Stimulated activated CD4-positive, alpha-beta T cell treated with anti-CD3 and anti-CD28 coated beads, Interleukin-1b, Interleukin-23, amount 100 ng/mL, for 1 hour (primary cell): ENCODE measurements at places on chromosomes 5 and 9.
A peak's percentile ranks its signal among the peaks of the same experiment; 100 is the strongest.

- DNase-seq, result no peak
Measured at GRCh38 chr9:87327575-87328125, 170.0 kb upstream of the DAPK1 start.

- DNase-seq, result no peak
Measured at GRCh38 chr9:120935383-120935857, 8.8 kb upstream of the TRAF1 start.

GRCh38 chr5:176737746-176738636 lies 72.4 kb upstream of the UNC5A start:
- DNase-seq, result no peak

DNA sequence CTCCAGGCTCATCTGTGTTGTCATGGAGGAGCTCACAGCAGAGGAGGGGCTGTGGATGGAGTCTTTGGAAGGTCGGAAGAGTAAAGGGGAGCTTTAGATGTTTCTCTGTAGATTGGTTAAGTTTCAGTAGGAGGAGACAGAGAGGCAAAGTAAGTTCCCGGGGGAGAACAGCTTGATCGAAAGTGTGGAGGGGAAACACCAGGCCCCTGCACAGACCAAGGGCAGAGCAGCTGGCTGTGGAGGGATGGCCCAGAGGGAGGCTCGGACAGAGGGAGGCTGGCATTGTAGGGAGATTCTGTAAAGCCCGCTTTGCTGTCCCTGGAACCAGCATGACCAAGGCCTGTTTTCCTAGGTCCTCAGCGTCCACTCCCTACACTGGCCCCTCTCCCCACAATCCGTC lies 5.3 kb upstream of the OR2V2 start:
- DNase-seq, result no peak

DNA sequence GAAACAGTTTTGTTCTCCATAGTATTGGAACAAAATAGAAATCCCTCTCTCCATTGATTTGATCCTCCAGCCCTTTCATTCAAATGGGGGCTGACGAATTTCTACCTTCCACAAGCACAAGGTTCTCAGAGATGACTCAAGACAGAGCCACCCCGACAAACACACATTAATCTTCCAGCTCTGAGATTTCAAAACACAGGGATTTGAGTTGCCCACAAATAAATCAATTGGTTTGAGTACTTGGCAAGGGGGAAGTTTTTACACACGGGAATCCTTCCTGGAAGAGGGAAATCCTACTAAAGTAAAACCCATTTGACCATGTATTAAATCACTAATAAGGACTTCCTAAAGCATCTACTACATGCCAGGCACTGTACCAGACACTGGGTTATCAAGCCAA lies 5.4 kb downstream of the ADRA1B start:
- DNase-seq, result no peak

- DNase-seq, result no peak
Measured at GRCh38 chr5:95591490-95591901, 28.4 kb upstream of the GPR150 start.

- peak; percentile 69 for DNase-seq
Measured at GRCh38 chr5:179559284-179560252, 9.2 kb downstream of the RUFY1 start.

DNA sequence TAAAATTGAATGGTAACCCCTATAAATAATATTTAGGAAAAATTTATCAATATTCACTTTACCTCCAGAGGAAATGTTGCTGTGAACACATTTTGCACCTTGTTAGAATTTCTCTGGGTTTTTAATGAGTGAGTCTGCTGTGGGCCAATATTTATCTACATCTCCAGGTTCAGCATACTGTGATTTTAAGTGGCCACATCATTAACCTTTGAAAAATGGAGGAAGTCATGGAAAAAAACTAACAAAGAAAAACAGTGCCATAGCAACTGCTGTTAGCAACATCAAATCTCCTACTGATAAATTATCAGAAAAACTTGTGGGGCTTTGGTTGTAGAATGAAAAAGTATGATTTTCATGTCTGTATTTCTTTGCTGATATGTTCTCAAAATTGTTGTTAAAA lies 55.0 kb downstream of the CD180 start:
- DNase-seq, result no peak

DNA sequence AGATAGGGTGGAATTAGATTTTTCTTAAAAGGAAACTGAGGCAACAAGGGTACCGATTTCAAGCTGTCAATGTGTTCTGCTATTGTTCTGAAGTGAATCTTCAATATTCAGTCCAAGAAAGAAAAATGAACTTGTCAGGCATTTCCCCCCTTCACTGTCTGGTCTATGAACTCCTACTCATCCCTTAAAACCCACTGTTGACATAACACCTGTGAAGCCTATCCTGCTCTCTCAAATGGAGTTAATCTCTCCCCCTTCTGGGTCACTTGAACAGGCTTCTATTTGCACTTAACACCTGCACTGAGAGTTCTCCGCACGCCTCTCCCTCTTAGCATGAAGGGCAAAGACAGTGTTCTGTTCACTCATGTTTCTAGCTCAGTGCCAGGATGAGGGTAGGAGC lies 144.3 kb downstream of the CRB2 start:
- DNase-seq, result no peak

DNA sequence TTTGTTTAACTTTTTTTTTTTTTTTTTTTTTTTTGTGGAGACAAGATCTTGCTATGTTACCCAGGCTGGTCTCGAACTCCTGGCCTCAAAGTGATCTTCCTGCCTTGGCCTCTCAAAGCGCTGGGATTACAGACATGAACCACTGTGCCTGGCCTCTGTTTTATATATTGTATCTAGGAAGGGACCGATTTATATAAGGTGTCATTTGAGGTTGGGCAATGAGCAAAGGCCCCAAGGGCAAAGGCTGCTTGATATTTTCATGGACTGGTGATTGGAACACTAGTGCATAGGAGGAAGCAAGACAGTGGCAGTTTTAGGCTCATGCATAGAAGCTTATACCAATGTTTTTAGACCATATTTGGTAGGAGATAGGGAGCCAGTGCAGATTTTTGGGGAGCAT lies 3.2 kb downstream of the SLC26A2 start:
- DNase-seq, result no peak

- no peak for DNase-seq
Measured at GRCh38 chr5:7805379-7805778, 45.6 kb downstream of the CFAP90 start.

GRCh38 chr5:179054036-179054785 lies 6.0 kb upstream of the ZNF354C start:
- no peak for DNase-seq

DNA sequence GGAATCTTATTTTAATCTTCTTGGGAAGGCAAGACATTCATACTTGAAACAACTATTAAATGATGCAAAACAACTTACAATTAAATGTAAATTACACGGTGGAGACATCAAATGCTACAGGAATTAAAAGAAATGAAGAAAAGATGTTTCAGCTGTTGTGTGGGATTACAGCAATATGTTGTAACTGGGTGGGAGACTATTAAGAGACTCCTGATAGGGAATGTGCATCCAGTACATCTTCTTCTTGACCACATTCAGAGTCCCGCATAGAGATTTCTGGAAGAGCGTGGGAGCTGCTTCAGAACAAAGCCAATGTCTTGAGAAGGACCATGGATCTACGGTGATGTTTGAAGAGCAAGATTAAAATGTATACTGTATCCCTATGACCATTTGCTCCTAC lies 199.1 kb downstream of the PDE4D start:
- no peak for DNase-seq

DNA sequence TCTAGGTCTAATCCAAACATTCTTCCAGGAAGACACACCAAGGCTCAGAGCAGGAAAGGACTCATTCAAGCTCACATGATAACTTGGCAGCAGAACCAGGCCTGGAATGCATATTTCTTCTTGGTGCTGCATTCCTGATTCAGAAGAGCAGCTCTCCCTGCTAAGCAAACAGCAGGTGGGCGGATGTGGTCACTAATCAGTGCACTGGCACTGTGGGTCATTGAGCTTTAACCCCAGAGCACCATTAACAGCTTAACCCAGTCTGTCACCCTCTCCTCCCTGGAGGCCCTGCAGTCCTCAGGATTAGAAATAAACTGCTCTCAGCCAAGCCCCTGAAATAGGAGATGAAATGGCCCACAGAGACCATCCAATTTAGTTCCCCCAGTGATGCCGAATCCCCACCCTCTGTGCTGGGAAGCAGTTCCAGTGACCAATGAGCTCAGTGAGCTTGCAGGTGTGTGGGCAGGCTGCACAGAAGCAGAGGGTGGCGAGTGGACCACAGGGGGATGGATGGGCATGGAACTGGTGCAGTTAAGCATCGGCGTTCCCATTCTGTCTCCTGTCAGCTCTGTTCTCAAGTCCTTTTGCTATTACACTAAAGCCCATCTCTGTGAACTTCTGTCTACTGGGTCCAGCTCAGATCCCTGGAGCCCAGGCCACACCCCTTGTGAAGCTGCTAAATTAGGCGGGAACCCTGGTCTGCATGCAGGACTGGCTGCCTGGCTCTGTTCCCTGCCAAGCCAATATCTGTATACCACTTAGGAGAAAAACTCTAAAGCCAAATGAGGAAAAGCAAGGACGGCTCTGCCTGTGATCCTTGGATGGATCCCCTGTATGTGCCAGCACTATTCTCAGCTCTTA lies 16.6 kb upstream of the MEGF9 start:
- DNase-seq, result no peak

- no peak for DNase-seq
Measured at GRCh38 chr5:156584871-156585270, 257.9 kb downstream of the SGCD start.

GRCh38 chr9:101126556-101126955 lies 98.0 kb downstream of the PLPPR1 start:
- no peak for DNase-seq

- DNase-seq, result no peak
Measured at GRCh38 chr9:137458194-137459151, 661 bp downstream of the NSMF start.

GRCh38 chr9:115002371-115003120 lies 72.2 kb upstream of the TNFSF8 start:
- DNase-seq, result no peak

DNA sequence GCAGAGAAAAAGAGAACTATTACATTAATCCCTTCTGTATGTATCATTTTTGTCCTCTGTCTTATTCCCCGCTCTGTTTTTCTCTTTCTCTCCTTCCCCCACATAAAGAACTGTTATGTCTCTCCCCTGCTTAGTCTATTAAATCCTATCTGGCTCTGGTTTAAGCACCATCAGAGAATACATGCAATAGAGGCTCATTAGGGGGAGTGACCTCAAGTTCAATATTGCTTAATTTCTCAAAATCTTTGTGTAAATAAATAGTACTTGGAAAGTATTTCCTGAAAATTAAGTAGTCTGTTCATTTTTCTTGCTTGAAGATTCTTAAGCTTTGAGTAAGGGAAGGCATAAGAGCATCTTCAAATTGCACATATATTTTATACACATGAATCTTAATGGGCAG lies 41.2 kb upstream of the FAM174A start:
- DNase-seq, result no peak

DNA sequence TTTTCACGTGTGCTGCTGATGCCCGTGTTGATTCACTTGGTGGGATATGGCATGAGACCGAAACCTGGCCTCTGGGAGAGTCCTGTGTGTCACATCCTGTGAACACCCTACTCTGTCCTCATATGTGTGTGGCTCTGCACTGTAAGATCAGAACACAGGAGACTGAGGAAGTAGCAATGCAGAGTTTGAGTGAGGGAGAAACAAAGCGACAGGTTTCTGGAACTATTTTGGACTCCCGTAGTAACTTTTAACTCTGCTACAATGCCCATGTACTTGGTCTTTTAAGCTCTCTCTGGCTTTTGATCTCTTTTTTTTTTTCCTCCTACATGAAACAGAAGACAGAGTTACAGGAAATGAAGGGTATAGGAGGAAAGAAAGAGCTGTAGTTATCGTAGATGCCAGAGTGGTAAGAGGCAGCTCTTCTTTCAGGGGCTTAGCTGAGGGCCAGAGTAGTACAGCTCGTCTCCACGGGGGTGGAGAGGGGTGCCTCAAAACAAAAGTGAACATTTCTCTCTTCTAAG lies 26.6 kb downstream of the GRAMD2B start:
- peak; percentile 10 for DNase-seq

GRCh38 chr9:5566054-5566618 lies 55.8 kb downstream of the PDCD1LG2 start:
- no peak for DNase-seq

GRCh38 chr9:37617161-37617560 lies 24.8 kb upstream of the TOMM5 start:
- no peak for DNase-seq

DNA sequence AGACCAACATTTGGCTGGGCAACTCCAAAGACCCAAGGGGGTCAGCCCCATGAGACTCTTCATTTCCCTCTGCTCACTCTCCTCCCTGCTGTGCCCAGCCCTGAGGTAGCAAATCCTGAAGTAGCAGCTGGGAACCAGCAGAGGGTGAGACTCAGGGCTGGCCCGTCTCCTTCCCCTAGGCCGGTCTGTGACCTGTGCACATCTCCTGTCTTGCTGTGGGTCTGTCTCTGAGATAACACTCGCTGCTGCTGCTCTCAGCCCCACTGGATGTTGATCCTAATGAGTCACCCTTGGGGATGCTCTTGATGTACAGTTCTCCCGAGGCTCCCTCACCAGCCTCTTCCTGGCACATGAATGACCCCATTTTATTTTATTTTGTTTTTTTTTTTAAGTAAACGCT lies 7.3 kb upstream of the OR2V1 start:
- DNase-seq, result no peak

- DNase-seq, result no peak
Measured at GRCh38 chr5:3237276-3237868, 358.3 kb upstream of the IRX1 start.

DNA sequence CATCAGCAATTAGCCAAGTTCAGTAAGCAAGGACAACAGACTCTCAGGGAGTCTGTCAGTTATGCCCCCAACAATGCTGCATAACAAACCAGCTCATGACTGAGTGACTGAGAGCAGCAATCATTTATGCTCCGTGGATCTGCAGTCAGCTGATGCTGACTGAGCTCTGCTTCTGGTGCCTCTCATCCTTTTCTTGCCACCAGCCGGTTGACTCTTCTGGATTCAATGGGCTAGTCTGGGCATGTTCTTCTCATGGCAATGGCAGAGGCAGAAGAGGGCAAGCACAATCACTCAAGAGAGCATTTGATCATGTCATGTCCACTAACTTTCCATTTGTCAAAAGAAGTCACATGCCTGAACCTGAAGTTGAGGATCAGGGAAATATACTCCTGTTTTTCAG lies 157.0 kb upstream of the NTRK2 start:
- no peak for DNase-seq

GRCh38 chr5:170225326-170226128 lies 7.3 kb upstream of the C5orf58 start:
- DNase-seq, result peak; percentile 65
